Activated naive CD8-positive, alpha-beta T cell treated with anti-CD3 and anti-CD28 coated beads, Interleukin-2, amount 10 ng/mL, durations not matched to agents 7 days and 5 days (primary cell): ENCODE measurements at places on chromosomes 1 and 21.

DNA sequence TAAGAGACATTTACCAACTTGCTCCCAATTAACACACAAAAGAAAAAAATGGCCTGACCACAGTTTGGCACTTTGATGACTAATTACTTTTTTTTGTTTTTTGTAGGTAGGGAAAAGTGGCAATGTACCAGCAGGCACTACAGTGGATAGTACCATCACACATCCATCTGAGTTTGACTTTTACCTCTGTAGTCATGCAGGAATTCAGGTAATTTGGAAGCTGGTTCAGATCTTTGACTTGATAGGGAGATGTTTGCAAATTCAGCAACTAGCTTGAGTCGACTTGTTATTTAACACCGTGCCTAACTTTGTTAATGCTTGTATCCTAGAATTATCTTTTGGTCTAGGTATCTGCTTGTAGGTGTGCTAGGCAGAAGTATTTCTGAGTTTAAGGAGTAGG, 33.0 kb upstream of the AGO1 start:
- DNase-seq: no peak

- no peak for DNase-seq
Observed at GRCh38 chr1:94530373-94530878, 11.1 kb downstream of the F3 start.

DNA sequence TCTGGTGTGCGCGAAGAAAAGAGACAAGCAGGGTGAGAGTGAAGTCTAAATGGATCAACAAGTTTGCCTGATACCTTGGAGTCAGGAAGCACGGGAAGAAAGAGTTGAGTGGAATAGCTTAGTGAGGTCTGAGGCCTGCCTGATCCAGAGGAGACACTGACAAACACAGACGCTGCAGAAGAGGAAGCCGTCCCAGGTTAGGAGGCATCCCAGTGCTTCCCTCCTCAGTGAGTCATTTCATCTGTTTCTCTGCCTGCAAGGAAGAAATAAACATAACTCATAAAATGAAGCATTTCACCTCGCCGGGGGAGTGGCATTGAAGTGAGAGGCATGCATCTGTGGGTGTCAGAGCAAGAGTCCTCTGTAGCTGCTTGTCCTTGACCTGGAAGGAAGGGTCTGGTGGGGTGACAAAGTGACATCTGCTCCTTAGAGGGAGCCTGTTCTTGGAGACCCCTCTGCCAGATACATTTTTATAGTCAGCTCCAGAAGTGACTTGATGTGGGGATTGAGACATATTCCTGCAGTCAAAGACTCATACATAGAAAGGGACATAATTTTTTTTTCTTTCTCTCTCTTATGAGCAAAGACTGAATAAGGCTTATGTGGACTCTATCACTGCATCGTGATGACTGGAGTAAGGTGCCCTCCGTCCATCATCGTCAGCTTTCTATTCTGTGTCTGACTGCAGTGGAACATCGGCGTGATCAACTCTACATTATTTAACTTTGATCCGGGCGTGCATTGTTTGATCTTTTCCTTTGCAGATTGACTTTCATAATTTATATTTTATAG, 256.7 kb downstream of the KIF26B start:
- no peak for DNase-seq

GRCh38 chr1:246306415-246307037, 200.6 kb downstream of the SMYD3 start:
- DNase-seq: no peak

- no peak for DNase-seq
Observed at GRCh38 chr1:90162216-90162615, 167.3 kb downstream of the ZNF326 start.

DNA sequence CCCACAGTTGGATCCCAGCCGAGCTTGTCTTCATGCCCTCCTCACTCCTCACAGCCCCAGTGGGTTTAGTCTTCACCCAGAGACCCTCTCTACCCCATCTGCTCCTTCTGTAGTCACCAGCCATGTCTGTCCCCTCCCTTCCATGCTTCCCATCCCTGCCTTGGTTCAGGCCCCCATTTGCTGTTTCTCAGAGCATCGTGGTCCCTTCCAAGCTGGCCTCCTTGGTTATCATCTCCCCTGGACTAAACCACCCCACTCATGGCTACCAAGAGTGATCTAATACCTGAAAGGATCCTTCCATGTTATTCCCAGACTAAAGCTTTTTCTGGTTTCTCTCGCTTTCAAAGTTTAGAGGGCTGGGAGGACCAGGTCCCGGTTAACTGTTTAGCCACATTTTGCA, 8.3 kb downstream of the CNIH3 start:
- DNase-seq: no peak

GRCh38 chr1:69479734-69480133, 88.0 kb upstream of the LRRC7 start:
- no peak for DNase-seq

- DNase-seq: no peak
Observed at GRCh38 chr1:14320518-14320917, 278.0 kb upstream of the KAZN start.

GRCh38 chr1:222057162-222057561, 315.3 kb upstream of the DUSP10 start:
- DNase-seq: no peak

- DNase-seq: no peak
Observed at GRCh38 chr1:1794999-1795398, 16.7 kb upstream of the NADK start.

- no peak for DNase-seq
Observed at GRCh38 chr1:172083191-172083590, 241.9 kb downstream of the DNM3 start.
